ENCODE measurements at places on chromosomes 6 and 20. TPM values are rescaled to one million over a fixed set of nuclear protein-coding genes. Genes with fewer than 3 reads are reported as not detected.

The FNDC11 gene
- total RNA-seq, result 0.29 TPM

The NKX2-2 gene
- total RNA-seq, result not detected

The TGM2 gene
- 0.34 TPM for total RNA-seq

The MAFB gene
- total RNA-seq, result 0.08 TPM

The CLIC1 gene
- 651 TPM for total RNA-seq

The RAMACL gene
- total RNA-seq, result 0.16 TPM

The ANKRD66 gene
- total RNA-seq, result not detected

The PLN gene
- total RNA-seq, result not detected

The SLC17A1 gene
- total RNA-seq, result not detected

The TRIM40 gene
- not detected for total RNA-seq

The HLA-DQB2 gene
- not detected for total RNA-seq

The BTNL2 gene
- not detected for total RNA-seq

The HLA-DPA1 gene
- total RNA-seq, result 40.0 TPM

The PPP1R3G gene
- 0.05 TPM for total RNA-seq

The SLC17A2 gene
- not detected for total RNA-seq

The APCDD1L gene
- not detected for total RNA-seq

The KIF25 gene
- total RNA-seq, result not detected

The ANKEF1 gene
- 3.9 TPM for total RNA-seq

The BYSL gene
- 43.1 TPM for total RNA-seq

Data from activated CD8-positive, alpha-beta T cell treated with anti-CD3 and anti-CD28 coated beads, Interleukin-2, amount 10 ng/mL, durations not matched to agents 7 days and 5 days (primary cell).